Mesothelial cell of epicardium (in vitro differentiated cells): ENCODE measurements at places on chromosomes 6 and 20.

DNA sequence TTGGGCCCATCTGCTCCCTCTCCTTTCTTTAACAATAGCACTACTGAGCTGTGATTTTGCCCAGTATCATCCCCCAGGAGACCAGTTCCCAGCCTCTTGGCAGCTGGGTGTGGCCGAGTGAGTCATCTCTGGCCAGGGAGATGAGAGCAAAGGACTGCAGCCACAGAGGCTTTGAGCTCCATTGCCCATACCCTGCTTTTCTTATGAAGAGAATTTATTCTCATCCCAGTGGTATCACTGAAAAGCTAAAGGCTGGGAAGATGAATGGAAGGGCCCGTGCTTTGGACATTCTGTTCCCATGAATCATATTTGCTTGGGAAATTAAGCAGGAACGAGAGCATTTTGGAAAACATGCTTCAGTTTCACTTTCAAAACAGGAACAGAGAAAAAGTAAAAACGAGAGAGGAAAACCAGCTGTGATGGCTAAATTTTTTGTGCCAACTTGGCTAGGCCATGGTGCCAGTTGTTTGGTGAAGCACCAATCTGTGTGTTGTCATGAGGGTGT is 14.9 kb downstream of the CST3 start:
- no peak for DNase-seq

- DNase-seq = no peak
Measured at GRCh38 chr20:58889334-58889760, 36.8 kb downstream of the GNAS start.

DNA sequence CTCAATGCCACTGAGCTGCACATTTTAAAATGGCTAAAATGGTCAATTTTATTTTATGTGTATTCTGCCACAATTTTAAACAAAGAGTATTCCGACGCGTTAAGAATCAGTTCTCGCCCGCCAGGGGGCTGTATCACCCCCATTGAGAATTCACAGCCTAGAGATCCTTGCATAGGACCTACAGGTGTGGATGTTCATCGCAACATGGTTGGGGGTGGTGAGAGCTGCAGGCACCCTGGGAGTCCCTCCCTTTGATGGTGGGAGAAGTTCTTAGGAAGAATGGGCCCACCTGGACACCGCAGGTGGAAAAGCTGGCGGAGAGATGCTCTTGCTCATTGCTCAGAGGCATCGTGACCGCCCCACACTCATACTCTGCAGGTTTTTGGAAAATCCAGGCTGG is 63.5 kb downstream of the SLC2A10 start:
- DNase-seq = no peak

GRCh38 chr6:32603888-32604287 is 14.2 kb upstream of the HLA-DRB1 start:
- no peak for DNase-seq

DNA sequence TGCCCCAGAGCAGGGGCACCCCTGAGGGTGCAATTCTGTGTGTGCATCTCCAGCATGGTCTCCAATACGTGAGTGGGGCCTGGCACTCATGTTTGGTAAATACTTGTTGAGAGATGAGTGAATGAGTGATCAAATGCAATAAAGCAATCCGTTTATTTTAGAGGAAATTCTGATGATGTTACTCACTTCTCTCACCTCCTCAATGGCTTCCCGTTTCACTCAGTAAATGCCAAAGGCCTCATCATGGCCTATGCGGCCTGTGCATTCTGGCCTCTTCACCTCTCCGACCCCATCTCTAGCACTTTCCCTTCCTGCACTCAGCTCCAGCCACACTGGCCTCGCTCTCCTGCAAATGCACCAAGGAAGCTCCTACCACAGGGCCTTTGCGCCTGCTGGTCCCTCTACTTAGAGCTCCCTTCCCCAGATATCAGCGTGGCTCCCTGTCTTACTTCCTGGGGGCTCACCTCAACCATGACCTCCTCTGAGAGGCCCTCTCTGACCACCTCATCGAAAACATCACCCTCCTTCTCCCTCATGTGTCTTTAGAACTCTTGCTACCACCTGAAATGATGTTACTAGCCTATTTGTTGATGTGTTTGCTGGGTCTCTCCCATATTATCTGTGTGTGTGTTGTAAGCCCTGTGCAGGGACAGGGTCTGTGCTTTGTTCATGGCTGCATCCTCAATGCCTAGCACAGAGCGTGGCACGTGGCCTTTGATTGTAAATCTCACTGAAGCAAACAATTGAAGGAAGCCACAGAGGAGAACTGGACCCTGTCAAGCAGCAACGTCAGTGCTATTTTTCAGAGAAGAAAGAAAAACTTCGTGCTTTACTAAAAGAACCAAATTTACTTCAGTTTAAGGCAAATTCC is 42.6 kb downstream of the RAB44 start:
- DNase-seq = no peak

- no peak for DNase-seq
Measured at GRCh38 chr6:38273325-38273724, 366.4 kb downstream of the BTBD9 start.

- DNase-seq = no peak
Measured at GRCh38 chr6:2865270-2865669, 23.6 kb upstream of the SERPINB1 start.

- no peak for DNase-seq
Measured at GRCh38 chr20:41574802-41575389, 43.3 kb downstream of the CHD6 start.

- no peak for DNase-seq
Measured at GRCh38 chr6:113591896-113592827, 265.0 kb upstream of the MARCKS start.

DNA sequence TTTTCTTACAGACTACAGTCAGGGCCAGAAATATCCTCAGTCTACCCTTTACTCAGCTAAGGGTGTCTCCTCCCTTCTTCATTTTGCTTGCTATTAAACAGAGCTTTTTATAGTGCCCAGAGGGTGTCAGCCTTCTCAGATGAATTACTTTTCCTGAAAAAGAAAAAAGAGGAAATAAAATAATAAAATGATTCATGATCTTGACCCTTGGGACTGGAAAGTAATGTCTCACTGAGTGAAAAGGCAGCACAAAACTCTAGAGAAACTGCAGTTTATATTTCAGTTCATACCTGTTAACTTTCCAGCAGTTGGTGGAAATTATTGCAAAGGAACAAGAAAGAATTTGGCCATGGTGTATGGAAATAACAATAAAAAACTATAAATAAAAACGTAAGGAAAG is 170.6 kb downstream of the IBTK start:
- no peak for DNase-seq

- DNase-seq = no peak
Measured at GRCh38 chr6:70157086-70157485, 145.8 kb downstream of the COL9A1 start.
